ENCODE measurements at places on chromosomes 5 and 9.

GRCh38 chr5:57993866-57994265 is 466.0 kb downstream of the PLK2 start:
- no peak for DNase-seq

DNA sequence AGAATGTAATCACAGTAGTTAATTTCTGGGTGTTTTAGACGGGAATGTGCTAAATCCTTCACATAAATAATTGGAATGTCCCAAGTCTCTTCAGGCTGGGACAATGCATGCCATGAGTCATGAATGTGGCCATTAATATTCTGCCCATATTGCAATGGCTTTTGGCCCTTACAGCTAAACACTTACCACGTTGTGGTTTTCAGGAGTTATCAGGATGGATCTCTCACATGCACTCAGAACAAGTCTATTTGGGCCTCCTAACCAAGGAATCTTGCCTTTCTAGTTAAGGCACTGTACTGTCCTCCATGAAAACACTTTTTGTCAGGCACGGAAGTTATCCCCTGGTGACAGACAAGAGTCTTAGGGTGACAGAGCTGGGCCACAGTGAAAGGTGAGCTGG is 32.7 kb downstream of the PKD2L2 start:
- no peak for DNase-seq

- DNase-seq, result no peak
These were observed 52.7 kb upstream of the IFNK start for GRCh38 chr9:27471366-27471765.

- peak; percentile 54 for DNase-seq
These were observed 268.3 kb downstream of the GADD45G start for GRCh38 chr9:89872913-89873707.

- peak; percentile 68 for DNase-seq
These were observed 13.1 kb upstream of the IFNA14 start for GRCh38 chr9:21252721-21253547.

DNA sequence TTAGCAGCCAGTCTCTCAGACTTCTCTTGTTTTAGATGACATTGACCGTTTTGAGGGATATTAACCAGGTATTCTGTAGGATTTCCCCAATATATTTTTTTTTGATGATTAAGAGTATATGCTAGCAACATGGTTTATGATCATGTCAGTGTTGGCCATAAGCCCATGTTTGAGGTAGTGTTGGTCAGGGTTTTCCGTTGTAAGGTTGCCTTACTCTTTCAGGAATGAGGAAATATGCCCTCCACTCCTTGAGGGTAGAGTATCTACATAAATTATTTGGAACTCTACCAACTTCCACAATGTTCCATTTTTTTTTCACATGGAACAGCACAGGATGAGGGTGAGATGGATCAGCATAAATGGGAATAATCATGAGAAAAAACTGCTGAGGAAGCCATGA is 188.4 kb upstream of the PRDM9 start:
- no peak for DNase-seq

DNA sequence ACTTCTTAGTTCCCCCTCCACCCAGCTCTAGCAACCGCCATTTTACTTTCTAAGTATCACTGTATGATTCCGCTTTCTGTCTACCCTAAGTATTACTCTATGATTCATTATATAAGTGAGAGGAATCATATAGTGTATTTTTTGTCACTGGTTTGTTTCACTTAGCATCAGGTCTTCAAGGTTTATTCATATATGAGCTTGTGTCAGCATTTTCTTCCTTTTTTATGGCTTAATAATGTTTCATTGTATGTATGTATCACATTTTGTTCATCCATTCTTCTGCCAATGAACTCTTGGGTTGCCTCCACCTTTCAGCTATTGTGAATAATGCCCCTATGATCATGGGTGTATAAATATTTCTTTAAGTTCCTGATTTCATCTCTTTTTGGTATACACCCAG is 222.8 kb downstream of the SNCAIP start:
- no peak for DNase-seq

DNA sequence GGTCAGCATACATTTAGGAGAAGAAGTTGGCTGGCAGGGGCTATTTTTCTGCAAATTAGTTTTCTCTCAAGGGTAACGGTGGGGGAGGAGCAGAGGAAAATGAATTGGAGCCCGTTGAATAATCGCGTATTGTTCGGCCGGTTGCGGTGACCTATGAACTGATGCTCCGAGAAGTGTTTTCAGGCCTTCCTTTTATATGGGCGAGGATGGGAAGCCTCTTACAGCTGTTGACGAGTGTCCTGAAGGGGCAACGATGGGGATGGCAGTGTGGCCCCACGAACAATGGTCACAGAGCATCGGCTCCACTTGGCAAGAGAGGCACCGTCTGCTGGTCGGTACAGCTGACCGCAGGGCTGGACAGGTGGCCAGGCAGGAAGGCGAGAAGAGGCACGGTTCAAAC is 400.7 kb downstream of the ZSWIM6 start:
- DNase-seq, result no peak

GRCh38 chr5:116557669-116558271 is 16.9 kb downstream of the SEMA6A start:
- peak; percentile 73 for DNase-seq

DNA sequence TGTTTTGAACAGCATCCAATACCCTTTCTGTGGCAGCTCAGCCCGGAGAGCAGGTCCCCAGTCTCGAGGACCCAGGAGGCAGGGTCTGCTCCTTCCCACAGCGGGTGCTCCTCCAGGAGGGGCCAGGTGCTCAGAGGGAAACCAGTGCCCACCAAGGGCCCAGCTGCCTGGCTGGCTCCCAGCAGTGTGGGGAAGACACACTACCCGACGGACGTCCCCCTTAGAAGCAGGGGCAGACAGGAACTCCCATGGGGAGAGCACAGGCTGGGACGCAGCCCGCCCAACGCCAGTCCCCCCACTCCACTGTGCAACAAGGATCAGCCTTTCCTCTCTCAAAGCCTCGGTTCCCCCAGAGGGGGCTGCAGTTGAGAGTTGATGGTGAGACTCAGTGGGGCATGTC is 57.6 kb downstream of the ADAMTS2 start:
- DNase-seq, result peak; percentile 77

GRCh38 chr9:77375956-77376532 is 198.7 kb downstream of the VPS13A start:
- DNase-seq, result no peak

DNA sequence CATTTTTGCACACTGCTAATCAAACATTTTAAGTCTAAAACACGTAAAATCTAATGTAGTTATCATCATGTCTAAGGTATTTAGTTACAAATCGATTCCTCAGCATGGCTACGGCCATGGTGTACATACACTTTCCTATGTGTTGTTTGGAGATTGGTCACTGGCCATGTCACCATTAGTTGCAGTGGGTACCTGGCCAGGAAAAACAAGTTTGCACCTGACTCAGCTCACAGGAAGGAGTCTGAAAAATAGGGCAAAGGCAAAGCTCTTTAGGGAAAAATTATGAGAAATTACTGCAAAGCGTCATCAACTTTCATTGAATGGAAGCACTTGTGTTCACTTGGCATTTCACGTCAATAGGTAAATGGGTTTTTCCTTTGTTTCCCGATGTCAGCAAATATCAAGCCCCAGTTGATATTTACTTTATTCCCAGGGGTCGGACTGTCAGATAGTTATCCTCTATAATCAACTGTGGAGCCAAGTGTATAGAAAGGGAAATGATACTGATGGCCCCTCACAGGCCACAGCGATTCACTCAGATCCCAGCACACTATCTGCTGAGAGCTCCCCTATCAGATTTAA is 626.0 kb upstream of the ADAMTS16 start:
- no peak for DNase-seq

DNA sequence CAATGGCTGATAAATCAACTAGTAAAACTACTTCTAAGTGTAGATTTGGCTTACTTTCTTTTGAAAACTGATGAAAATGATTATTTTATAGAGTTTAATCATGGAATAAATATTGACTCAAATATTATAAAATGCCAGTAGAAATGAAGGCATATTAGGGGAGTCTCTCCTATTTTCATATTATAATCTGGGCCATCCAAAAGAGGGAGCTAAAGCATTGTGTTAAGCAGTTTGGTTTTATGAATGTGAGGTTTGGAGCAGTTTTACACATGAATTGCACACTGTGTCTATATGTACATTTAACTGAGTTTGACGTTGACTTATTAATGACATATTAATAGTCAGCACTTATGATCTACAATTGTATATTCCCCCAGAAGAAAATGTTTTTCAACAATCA is 17.4 kb downstream of the CDH9 start:
- no peak for DNase-seq

- DNase-seq, result peak; percentile 93
These were observed 52.6 kb upstream of the KLF9 start for GRCh38 chr9:70466976-70467561.

DNA sequence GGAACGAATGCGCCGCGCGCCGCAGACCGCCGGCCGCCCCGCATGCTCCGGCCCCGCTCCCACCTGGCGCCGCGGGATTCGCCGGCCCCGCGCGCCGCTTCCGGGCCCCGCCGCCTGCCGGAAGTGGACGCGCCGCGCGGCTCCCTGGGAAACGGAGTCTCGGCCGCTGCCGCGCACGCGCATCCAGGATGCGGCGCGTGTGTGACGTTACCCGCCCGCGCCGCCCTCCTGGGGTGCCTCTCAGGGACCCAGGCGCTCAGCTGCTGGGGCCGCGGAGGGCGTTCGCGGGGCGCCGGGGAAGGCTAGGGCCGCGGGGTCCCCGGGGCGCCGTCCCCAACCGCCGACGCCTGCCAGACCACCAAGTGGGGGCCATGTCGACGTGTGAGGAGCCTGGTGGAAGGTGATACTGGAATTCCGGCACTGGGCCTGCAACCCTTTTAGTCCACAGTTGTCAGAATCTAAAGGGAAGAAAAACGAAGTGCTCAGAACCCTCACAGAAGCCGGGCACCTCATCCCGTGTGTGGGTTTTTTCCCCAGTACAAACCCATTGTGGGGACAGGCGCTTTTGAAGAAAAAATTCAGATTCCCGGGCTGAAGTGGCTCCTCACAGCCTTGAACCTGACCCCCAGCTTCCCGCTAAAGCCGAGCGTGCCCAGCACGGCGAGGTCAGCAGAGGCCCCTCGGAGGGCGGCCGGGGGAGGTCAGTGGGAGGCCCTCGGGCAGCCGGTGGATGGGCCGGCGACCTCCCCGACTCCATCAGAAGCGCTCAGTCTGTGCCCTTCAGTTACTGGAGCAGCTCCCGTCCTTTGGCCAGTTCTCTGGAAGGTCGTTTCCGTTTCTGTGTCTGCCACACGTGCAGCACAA is at the start of gene CLPTM1L:
Gene CLPTM1L, minus strand, starts transcription at position 125 of the 864 bp plus-strand sequence. CDS start 258 bp downstream, outside the sequence.
- DNase-seq, result peak; percentile 100

All from osteoblast (primary cell).